ENCODE measurements at places on chromosomes 13 and 19.
A peak's percentile ranks its signal among the peaks of the same experiment; 100 is the strongest.

GRCh38 chr13:98653463-98653985 lies 76.6 kb upstream of the STK24 start:
- peak; percentile 93 for DNase-seq

- no peak for DNase-seq
Observed at GRCh38 chr19:1558552-1558951, 9.6 kb downstream of the MEX3D start.

DNA sequence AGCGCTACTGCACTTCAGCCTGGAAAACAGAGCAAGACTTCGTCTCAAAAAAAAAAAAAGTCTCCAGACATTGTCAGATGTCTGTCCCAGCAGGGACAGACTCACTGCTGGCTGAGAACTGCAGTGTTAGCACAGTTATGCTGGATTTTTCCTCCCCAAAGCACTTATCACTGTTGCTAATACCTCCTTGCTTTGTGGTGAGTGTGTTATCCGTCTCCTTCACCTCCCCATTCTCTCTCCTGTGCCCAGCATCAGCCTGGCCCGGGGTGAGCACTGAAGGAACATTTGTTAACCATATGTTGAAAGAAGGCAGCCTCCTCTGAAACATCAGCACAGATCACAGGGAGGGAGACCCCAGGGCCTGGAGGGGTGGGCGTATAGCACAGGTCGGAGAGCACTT lies 11.3 kb downstream of the MYO9B start:
- DNase-seq: no peak

GRCh38 chr19:4379383-4380253 lies 20.7 kb downstream of the SH3GL1 start:
- no peak for DNase-seq

- DNase-seq: no peak
Observed at GRCh38 chr13:58893396-58893795, 1261.9 kb downstream of the PCDH17 start.

GRCh38 chr19:44718441-44719261 lies 19.7 kb downstream of the CEACAM16 start:
- peak; percentile 82 for DNase-seq

- DNase-seq: no peak
Observed at GRCh38 chr13:105333416-105333815, 1202.0 kb downstream of the EFNB2 start.

- peak; percentile 61 for DNase-seq
Observed at GRCh38 chr13:23558675-23559536, 11.3 kb upstream of the TNFRSF19 start.

- DNase-seq: no peak
Observed at GRCh38 chr13:58480061-58480460, 848.5 kb downstream of the PCDH17 start.

DNA sequence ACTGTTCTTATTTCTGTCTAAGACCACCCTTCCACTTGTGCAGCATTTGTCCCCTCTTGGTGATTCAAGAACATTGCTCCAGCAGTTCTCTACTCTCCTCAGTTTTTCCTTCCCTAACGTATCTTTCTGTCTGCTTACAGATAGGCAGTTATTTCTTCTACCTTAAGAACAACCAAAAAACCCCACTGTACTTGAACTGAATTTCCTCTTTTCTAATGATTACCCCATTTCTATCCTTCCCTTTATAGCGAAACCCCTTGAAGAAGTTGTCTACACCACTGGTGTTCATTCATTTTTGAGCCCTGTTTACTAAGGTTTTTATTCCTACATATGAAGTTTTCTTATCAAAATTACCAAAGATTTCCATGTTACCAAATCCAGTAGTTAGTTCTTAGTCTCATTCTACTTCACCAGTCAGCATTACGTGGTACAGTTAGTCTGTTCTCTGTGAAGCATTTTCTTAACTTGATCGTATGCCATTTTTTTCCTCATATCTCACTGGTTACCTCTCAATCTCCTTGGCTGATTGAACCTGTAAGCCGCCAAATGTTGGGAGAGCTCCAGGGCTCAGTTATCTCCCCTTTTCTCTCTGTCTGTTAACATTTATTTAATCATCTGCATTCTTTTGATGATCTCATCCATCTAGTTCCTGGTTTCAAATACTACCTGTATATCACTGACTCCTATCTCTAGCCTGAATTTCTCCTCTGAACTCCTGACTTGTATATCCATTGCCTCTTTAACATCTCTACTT lies 9.0 kb downstream of the LSM14A start:
- no peak for DNase-seq

Measured in islet precursor cell (in vitro differentiated cells).